ENCODE measurements at places on chromosomes 6 and 20. TPM values are rescaled to one million over a fixed set of nuclear protein-coding genes. Genes with fewer than 3 reads are reported as not detected.

TINAG gene
- not detected for polyA plus RNA-seq

TBXT gene
- polyA plus RNA-seq, result not detected

SYCP2 gene
- 0.07 TPM for polyA plus RNA-seq

FAM83C gene
- polyA plus RNA-seq, result not detected

LPIN3 gene
- polyA plus RNA-seq, result 9.5 TPM

GJA10 gene
- not detected for polyA plus RNA-seq

MMP24 gene
- 3.4 TPM for polyA plus RNA-seq

SLC2A10 gene
- 7.8 TPM for polyA plus RNA-seq

LMBRD1 gene
- 24.4 TPM for polyA plus RNA-seq

GSTA3 gene
- polyA plus RNA-seq, result not detected

SIGLEC1 gene
- not detected for polyA plus RNA-seq

C6orf118 gene
- polyA plus RNA-seq, result not detected

DSP gene
- 237 TPM for polyA plus RNA-seq

LTA gene
- polyA plus RNA-seq, result not detected

RFX6 gene
- polyA plus RNA-seq, result not detected

OTOR gene
- not detected for polyA plus RNA-seq
